Activated T-helper 1 cell treated with anti-CD3 and anti-CD28 coated beads, Interleukin-12 subunit alpha, Interleukin-12 subunit beta, Interleukin-2, Interleukin-4 antibody, amounts not matched to agents 30 ng/mL and 10 ng/mL and 1 ng/mL, durations not matched to agents 14 hours and 24 hours and 36 hours (primary cell): ENCODE measurements at places on chromosomes 12 and 14.

- H3K36me3 ChIP-seq, result no peaks in the 10 kb centered on the region
- H3K4me3 ChIP-seq, result no peak overlapping the region
- DNase-seq, result no peak
- no peaks in the 10 kb centered on the region for H3K27me3 ChIP-seq
- H3K27ac ChIP-seq, result no peak overlapping the region
These were observed 110.8 kb downstream of the SEC23A start for GRCh38 chr14:38992067-38992844.

- no peaks in the 10 kb centered on the region for H3K36me3 ChIP-seq
- no peak overlapping the region for H3K27ac ChIP-seq
- no peak for DNase-seq
- H3K4me1 ChIP-seq, result no peaks in the 10 kb centered on the region
These were observed 114.7 kb upstream of the CRY1 start for GRCh38 chr12:107207931-107208525.

DNA sequence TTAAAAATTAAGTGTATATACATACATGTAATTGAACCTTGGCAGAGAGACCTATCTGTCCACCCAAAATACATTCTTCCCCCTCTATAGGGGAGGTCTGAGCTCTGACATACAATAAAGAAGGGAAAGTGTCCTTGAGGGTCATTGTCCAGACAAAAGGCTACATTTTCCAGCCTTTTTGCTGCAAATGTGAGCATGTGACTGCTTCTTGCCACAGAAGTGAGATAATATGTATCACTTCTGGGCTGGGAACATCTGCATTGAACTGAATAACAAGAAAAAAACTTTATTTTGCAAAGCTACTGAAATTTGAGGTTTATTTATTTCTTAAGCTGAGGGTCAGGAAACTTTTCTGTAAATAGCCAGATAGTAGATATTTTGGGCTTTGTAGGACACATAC, 131.3 kb downstream of the TBC1D30 start:
- H3K4me3 ChIP-seq, result no peak overlapping the region
- DNase-seq, result no peak

DNA sequence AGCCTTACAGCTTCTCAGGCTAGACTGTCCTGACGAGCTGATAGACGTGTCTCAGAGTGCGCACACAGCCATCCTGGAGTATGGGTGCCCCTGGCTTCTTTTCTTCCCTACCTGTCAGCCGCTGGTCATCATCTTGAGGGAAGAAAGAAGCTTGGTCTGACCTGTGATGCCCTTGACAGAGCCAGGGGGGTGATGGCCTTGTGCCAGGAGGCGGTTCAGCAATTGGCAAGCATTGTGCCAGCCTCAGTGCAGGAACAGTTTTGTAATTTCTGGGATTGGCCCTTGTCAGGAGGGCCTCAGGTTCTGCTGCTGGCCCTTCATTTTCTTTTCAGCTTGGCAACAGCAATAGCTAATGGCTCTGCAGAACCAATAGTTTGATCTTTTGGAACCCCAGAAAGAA, 80.1 kb downstream of the ADCK1 start:
- H3K27ac ChIP-seq, result no peak overlapping the region
- H3K4me1 ChIP-seq, result no peaks in the 10 kb centered on the region
- peaks cover 1% of the 10 kb centered on the region for H3K36me3 ChIP-seq
- DNase-seq, result no peak
- H3K27me3 ChIP-seq, result no peaks in the 10 kb centered on the region
- no peak overlapping the region for H3K4me3 ChIP-seq

GRCh38 chr12:24997496-24997895, 48.6 kb upstream of the BCAT1 start:
- H3K27me3 ChIP-seq, result peaks cover 13% of the 10 kb centered on the region
- H3K4me3 ChIP-seq, result no peak overlapping the region
- H3K36me3 ChIP-seq, result no peaks in the 10 kb centered on the region
- no peak for DNase-seq
- H3K27ac ChIP-seq, result no peak overlapping the region

GRCh38 chr12:5154091-5154490, 110.4 kb downstream of the KCNA5 start:
- no peaks in the 10 kb centered on the region for H3K4me1 ChIP-seq
- no peak overlapping the region for H3K27ac ChIP-seq
- no peaks in the 10 kb centered on the region for H3K36me3 ChIP-seq

DNA sequence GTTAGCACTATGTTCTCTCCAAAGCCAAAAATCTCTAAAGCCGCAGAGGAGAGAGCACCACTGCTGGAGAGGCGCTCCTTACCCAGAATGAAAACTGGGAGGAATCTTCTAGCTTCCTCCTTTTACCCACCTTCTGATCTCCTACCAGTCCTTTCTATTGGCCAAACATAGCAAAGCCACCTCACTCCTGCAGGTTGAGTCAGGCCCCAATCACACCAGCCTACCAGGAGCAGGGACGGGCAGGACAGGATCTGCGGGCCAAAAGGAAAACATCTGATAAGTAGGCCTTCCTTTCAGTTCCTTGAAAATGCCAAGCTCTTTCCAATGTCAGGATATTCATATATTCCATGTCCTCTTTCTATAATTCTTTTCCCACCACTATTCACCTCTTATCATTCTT, 197.7 kb upstream of the CNOT2 start:
- DNase-seq, result no peak
- peaks cover 11% of the 10 kb centered on the region for H3K4me1 ChIP-seq
- no peak overlapping the region for H3K4me3 ChIP-seq
- no peak overlapping the region for H3K27ac ChIP-seq
- no peaks in the 10 kb centered on the region for H3K36me3 ChIP-seq

GRCh38 chr14:23145794-23146350, 26.8 kb upstream of the CEBPE start:
- DNase-seq, result no peak
- H3K27me3 ChIP-seq, result peaks cover 14% of the 10 kb centered on the region
- no peak overlapping the region for H3K27ac ChIP-seq
- H3K36me3 ChIP-seq, result no peaks in the 10 kb centered on the region

- no peaks in the 10 kb centered on the region for H3K36me3 ChIP-seq
- no peak for DNase-seq
- H3K27me3 ChIP-seq, result no peaks in the 10 kb centered on the region
- no peak overlapping the region for H3K27ac ChIP-seq
- H3K4me3 ChIP-seq, result no peak overlapping the region
These were observed 300.9 kb upstream of the STXBP6 start for GRCh38 chr14:25350802-25351201.

DNA sequence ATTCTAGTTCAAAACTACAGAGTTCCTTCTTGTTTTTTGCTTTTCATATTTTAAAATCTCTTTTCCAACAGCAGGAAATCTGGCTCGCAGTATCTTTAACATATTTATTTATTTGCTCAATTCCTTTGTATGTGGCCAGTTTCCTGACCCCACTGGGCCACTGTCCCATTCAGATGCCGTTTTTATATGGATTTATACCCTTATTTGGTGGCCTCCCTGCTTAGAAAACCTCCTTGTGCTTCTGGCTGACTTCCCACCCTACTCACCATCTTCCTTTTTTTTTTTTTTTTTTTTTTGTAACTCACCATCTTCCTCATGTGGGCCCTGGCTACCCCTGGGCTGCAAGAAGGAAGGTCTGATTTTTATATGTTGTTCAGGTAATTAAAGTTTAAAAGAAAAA, 53.9 kb downstream of the TTLL5 start:
- H3K36me3 ChIP-seq, result peaks cover 11% of the 10 kb centered on the region
- H3K27me3 ChIP-seq, result no peaks in the 10 kb centered on the region
- no peak overlapping the region for H3K4me3 ChIP-seq
- no peak for DNase-seq

GRCh38 chr12:32264961-32265360, 134.4 kb upstream of the FGD4 start:
- H3K4me1 ChIP-seq, result peaks cover 6% of the 10 kb centered on the region
- no peaks in the 10 kb centered on the region for H3K36me3 ChIP-seq
- DNase-seq, result no peak
- H3K27me3 ChIP-seq, result no peaks in the 10 kb centered on the region
- H3K4me3 ChIP-seq, result no peak overlapping the region

DNA sequence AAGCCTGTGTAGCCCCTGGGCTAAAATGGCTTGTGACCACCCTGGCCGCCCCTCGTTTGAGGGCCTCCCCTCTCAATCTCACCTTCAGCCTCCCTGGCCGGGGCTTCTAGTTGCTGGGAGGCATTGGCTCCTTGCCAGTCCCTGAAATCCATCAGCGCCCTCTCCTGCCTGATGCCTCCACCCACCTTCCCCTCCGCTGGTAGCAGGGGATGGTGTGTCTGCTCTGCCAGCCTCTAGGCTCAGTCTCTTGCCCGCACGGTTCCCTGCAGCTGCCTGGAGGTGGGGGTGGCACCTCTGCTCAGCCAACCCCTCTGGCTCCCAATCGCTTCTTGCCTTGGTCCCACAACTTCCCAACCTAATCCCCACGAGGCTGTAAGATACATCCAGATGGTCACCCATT, 167.9 kb downstream of the PHETA1 start:
- no peaks in the 10 kb centered on the region for H3K4me1 ChIP-seq
- no peak overlapping the region for H3K4me3 ChIP-seq
- DNase-seq, result no peak
- H3K27me3 ChIP-seq, result peaks cover 9% of the 10 kb centered on the region
- H3K27ac ChIP-seq, result no peak overlapping the region

DNA sequence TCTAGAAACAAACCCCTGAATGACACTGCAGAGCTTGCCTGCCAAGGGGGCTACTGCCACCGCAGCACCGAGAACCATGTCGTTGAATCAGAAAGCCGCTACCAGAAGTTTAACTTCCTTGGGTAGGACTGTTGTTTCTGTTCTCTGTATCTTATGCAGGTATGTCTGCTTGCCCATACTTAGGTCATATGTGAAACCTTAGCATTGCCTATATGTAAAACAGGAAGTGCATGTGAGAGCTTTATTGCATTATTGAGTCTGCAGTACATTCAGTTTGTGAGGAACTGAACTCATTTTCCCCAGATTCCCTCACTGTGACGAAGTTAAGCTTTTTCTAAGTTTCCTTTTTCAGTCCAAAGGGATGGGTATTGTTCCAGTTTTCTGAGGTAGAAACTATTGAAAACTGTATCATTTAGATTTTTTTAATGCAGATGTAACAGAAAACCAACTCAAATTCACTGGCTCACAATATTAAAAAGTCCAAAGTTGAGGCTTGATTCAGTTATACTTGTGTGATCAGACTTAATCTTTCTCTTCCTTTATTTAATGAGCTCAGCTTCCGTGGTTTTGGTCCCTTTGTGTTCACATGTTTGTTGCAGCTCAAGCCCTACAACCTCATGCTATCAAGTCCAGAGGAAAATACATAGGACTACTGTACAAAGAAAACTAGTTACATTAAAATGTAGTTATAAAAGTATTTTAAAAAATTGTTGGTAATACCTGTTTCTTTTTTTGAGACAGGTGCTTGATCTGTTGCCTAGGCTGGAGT, 6.9 kb downstream of the FBXO34 start:
- H3K36me3 ChIP-seq, result peaks cover 13% of the 10 kb centered on the region
- H3K4me1 ChIP-seq, result peaks cover 49% of the 10 kb centered on the region

GRCh38 chr12:2074792-2075191, 22.0 kb downstream of the CACNA1C start:
- DNase-seq, result no peak
- peaks cover 2% of the 10 kb centered on the region for H3K27me3 ChIP-seq
- H3K27ac ChIP-seq, result no peak overlapping the region
- no peaks in the 10 kb centered on the region for H3K4me1 ChIP-seq
- no peak overlapping the region for H3K4me3 ChIP-seq

DNA sequence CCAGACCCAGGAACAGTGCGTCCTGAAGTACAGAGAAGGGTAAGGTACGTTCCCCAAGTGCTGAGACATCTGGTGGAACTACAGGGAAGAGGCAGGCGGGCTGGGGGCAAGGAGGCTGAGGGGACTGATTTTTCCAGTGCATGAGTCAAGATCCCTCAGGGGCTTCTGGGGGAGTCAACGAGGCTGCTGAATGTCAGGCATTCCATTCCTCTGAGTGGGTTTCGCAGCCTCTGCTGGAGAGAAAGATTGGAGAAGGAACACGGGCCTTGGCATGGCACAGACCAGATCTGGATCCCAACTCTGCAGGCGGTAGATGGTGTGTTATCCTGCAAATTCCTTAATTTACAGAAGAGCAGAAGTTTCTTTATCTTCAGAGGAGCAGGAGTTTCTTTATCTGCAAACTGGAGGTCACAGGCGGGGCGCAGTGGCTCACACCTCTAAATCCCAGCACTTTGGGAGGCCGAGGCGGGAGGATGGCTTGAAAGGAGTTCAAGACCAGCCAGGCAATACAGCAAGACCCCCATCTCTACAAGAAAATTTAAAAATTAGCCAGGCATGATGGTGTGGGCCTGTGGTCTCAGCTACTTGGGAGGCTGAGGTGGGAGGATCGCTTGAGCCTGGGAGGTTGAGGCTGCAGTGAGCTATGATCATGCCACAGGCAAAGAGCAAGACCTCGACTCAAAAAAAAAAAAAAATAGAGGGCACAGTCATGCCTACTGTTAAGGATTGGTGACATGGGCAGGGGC, 132.6 kb upstream of the MAP1LC3B2 start:
- H3K27me3 ChIP-seq, result peaks cover 11% of the 10 kb centered on the region
- H3K4me3 ChIP-seq, result no peak overlapping the region
- H3K4me1 ChIP-seq, result no peaks in the 10 kb centered on the region
- no peak overlapping the region for H3K27ac ChIP-seq

- DNase-seq, result no peak
- no peak overlapping the region for H3K4me3 ChIP-seq
- H3K4me1 ChIP-seq, result no peaks in the 10 kb centered on the region
- H3K27ac ChIP-seq, result no peak overlapping the region
- H3K36me3 ChIP-seq, result no peaks in the 10 kb centered on the region
These were observed 18.5 kb upstream of the SERPINA1 start for GRCh38 chr14:94406910-94407309.

- H3K36me3 ChIP-seq, result no peaks in the 10 kb centered on the region
- no peaks in the 10 kb centered on the region for H3K4me1 ChIP-seq
- DNase-seq, result no peak
- H3K4me3 ChIP-seq, result no peak overlapping the region
- peaks cover 2% of the 10 kb centered on the region for H3K27me3 ChIP-seq
- H3K27ac ChIP-seq, result no peak overlapping the region
These were observed 117.6 kb upstream of the RASSF8 start for GRCh38 chr12:25840678-25841465.

DNA sequence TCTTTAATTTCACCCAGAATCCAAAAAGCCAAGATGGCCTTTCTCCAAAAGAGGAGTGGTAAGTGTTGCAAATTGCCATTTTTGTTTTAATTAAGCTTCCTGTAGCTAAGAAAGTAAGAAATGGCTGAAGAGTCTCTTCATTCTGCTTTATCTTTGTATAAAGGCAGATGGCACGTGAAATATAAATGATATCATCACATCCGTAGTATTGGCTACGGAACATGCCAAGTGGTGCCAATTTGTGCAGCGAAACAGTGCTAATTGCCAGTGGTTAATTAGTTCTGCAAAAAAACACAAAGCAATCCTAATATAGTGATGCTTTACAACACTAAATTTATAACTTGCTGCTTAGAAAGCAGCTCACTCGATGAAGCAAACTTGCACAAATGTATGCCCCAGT, 29.4 kb downstream of the PLEKHG7 start:
- H3K27me3 ChIP-seq, result peaks cover 5% of the 10 kb centered on the region
- H3K36me3 ChIP-seq, result no peaks in the 10 kb centered on the region
- no peaks in the 10 kb centered on the region for H3K4me1 ChIP-seq
- H3K27ac ChIP-seq, result no peak overlapping the region
- no peak overlapping the region for H3K4me3 ChIP-seq
- no peak for DNase-seq
